Endothelial cell (in vitro differentiated cells): ENCODE measurements at places on chromosomes 1 and 21. TPM values are rescaled to one million over a fixed set of nuclear protein-coding genes. Genes with fewer than 3 reads are reported as not detected.

NCF2 gene
- total RNA-seq = 0.67 TPM

FCRLA gene
- total RNA-seq = not detected

TP73 gene
- total RNA-seq = not detected

DNA sequence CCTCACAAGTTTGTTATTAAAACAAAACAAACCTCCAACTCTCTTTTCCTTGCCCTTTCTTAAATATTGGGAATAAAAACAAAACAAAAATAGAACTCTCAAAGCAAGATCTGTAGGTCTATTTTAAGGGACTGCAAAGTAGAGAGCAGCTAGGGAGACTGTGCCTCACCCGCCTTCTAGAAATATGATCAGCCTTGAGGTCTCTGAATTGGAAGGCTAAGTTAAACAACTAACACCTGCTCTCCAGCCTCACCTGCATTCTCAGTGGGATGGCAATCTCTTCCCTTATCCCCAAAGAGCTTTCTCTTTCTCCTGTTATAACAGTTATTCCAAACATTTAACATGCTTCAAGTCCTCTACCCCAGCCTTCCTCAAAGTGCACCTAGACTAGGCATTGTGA, 75.5 kb upstream of the TNR start:
- no peaks in the 10 kb centered on the region for H3K36me3 ChIP-seq
- H3K27me3 ChIP-seq = no peaks in the 10 kb centered on the region
- H3K4me1 ChIP-seq = peaks cover 14% of the 10 kb centered on the region
- DNase-seq = no peak
- no peak overlapping the region for H3K27ac ChIP-seq
- H3K4me3 ChIP-seq = no peak overlapping the region

GRCh38 chr1:8078176-8078671, 52.1 kb upstream of the ERRFI1 start:
- no peak overlapping the region for H3K27ac ChIP-seq
- no peaks in the 10 kb centered on the region for H3K36me3 ChIP-seq
- peaks cover 10% of the 10 kb centered on the region for H3K27me3 ChIP-seq
- no peak for DNase-seq
- no peak overlapping the region for H3K4me3 ChIP-seq

GRCh38 chr1:177941976-177942375, 27.9 kb downstream of the SEC16B start:
- H3K27ac ChIP-seq = no peak overlapping the region
- no peak overlapping the region for H3K4me3 ChIP-seq
- H3K27me3 ChIP-seq = peaks cover 9% of the 10 kb centered on the region
- H3K4me1 ChIP-seq = no peaks in the 10 kb centered on the region

- H3K27ac ChIP-seq = no peak overlapping the region
- H3K27me3 ChIP-seq = peaks cover 14% of the 10 kb centered on the region
- H3K4me1 ChIP-seq = no peaks in the 10 kb centered on the region
- H3K4me3 ChIP-seq = no peak overlapping the region
Measured at GRCh38 chr1:31689379-31689778, 14.4 kb downstream of the COL16A1 start.

DNA sequence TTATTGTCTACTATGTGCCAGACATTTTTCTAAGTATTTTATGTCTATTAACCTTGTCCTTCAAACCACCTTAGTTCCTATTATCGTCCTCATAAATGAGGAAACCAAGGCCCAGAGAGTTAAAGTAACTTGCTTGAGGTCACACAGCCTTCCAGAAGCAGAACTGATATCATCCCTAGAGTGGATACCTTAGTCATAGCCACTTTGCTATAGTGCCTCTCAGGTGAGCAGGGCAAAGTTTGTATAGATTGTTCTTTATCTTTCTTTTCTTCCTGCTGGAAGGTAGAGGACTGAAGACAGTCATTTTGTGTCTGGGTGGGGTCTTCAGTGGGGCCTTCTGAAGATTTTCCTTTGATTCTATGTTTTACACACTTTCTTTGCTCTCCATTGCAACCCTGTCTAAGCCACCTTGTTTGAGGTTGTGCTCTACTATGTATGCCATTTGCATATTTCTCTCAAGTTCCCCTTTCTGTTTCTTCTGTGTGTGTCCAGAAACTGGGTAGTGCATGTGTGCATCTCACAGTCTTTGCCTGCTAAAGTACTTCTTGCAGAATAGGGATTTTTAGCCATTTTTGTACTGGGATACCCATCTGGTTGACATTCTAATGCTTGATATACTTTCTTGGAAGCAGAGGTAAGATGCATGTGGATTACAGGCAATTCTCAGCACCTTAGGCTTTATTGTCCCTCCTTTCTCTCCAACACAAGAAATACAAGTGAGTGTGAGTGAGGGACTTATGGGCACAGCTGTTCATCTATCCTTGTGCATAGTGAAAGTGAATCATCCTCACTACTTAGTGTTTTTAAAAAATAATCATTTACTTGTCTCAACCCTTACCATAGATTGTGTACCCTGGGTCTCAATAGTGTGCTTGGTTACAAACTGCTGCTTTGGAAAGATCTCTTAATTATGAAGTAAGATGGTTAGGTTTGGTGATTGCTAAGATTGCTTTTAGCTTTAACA, 207.6 kb upstream of the HMCN1 start:
- H3K4me1 ChIP-seq = no peaks in the 10 kb centered on the region
- no peaks in the 10 kb centered on the region for H3K36me3 ChIP-seq
- no peak overlapping the region for H3K27ac ChIP-seq
- H3K27me3 ChIP-seq = no peaks in the 10 kb centered on the region
- DNase-seq = no peak

- no peak overlapping the region for H3K27ac ChIP-seq
- no peaks in the 10 kb centered on the region for H3K36me3 ChIP-seq
- no peak for DNase-seq
- no peaks in the 10 kb centered on the region for H3K4me1 ChIP-seq
- no peaks in the 10 kb centered on the region for H3K27me3 ChIP-seq
Measured at GRCh38 chr1:55234016-55234415, 18.9 kb upstream of the USP24 start.

GRCh38 chr1:228338521-228339051, 68.0 kb downstream of the TRIM11 start:
- DNase-seq = no peak
- peaks cover 6% of the 10 kb centered on the region for H3K27me3 ChIP-seq
- H3K4me3 ChIP-seq = no peak overlapping the region
- H3K36me3 ChIP-seq = peaks cover 10% of the 10 kb centered on the region
- H3K27ac ChIP-seq = no peak overlapping the region
- H3K4me1 ChIP-seq = no peaks in the 10 kb centered on the region
